Fibroblast of skin of left quadriceps (primary cell): ENCODE measurements at places on chromosomes 11 and 22.

GRCh38 chr11:2994336-2994730 is 2.2 kb upstream of the NAP1L4 start:
- no peak for DNase-seq

DNA sequence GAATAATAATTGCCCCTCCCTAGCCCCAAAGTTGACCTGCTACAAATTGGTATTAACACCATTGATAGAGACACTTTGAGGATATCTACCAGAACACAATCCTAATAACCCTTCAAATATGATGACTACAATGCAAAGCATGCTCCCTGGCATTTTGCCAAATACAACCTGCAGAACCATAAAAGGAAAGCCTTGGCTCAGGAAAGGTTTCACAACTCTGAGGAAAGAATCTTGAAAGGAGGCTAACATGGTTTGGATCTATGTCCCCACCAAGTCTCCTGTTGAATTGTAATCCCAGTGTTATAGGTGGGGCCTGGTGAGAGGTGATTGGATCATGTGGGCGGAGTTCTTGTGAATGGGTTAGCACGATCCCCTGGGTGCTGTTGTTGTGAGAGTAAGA is 140.4 kb upstream of the ARHGAP42 start:
- DNase-seq: peak; percentile 20

DNA sequence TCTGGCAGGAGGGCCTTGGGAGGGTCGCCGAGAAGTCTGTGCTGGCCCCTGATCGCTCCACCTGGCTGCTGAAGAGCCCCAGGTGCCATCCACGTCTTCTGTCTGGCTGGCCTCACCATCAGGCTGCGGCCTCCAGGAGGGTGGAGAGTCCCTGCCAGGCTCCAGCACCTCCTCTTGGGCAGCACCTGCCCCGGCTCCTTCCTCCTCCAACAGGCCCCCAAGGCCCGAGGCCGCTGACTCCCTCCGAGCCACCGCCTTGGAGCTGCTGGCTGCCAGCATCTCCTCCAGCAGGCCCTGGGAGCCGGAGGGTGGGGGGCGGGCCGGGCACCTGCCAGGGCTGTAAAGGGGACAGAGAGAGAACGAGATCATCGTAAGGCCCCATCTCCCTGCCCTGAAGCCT is 22.3 kb downstream of the TNKS1BP1 start:
- DNase-seq: no peak

GRCh38 chr11:33952805-33953204 is 60.9 kb upstream of the LMO2 start:
- no peak for DNase-seq

DNA sequence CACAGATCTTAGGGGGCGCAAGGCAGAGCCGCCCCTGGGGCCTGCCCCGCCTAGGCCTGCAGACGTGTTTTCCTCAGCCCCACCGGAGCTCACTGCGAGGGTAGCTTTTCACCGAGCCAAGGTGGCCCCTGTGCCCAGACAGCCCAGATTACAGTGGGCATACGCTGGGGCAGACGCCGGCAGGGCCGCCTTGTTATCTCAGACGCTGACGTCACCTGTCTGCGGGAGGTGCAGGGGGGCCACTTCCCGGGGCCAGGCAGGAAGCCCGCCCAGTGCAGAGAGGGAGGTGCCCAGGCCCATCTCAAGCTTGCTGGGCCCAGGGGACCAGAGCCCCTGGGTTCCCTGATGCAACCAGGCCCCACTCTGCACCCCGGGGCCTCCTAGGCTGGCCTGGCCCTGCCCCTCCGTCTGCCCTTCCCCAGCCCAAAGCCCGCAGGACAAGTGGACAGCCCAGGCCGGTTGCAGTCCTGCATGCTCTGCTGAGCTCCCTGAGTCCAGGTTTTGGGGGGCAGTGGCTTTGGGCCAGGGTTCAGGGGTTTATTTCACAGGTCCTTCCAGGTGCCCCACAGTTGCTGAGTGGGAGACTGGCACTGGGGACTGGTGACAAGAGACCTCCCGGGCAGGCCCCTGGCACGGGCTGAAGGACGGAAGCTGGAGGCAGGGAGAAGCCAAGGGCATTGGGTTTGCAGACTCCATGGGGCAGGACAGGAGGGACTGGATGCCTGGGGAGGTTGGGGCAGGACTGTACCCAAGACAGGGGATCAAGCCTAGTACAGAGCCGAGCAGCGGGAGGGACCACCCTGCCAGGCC is 38.6 kb downstream of the IGF2 start:
- DNase-seq: no peak

DNA sequence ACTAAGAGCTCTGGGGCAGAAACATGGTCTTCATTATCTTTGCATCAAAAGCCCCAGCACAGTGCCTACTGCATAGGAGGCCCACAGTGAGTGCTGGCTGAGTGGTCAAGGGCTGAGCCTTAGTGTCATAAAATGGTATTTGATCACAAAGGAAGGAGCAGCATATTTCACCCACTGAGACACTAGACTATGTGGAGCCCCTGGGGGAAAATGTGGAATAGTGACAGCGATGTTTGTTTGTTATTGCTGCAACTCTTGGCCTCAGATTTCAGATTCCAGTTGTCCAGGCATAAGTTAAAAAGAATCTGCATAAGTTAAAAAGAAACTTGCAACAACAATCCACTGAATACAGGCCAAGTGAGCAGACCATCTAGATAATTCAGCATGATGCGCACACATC is 7.0 kb downstream of the KIRREL3 start:
- DNase-seq: no peak

- no peak for DNase-seq
Observed at GRCh38 chr22:20550057-20550817, 42.8 kb downstream of the MED15 start.
